ENCODE measurements at places on chromosomes 11 and 22.

GRCh38 chr11:66315921-66316811 lies 678 bp downstream of the CD248 start:
- DNase-seq, result no peak

- DNase-seq, result no peak
Observed at GRCh38 chr22:41132550-41132949, 40.2 kb downstream of the EP300 start.

DNA sequence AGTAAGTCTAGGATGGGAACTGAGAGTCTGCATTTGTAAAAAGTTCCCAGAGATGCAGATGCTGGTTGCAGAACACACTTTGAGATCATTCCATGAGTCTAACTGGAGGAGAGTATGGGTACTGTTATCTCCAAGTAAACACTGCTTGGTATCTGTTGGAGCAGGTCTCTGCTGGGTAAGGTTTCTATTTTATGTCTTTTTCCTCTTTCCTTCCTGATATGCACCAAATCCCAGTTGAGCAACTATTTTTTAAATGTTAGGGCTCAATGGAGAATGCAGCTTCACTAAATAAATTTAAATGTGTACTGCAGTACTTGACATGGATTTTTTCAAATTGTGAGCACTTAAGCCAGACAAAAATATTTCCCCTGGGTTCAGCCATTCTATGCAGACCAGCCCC lies 48.5 kb downstream of the BDNF start:
- DNase-seq, result no peak

DNA sequence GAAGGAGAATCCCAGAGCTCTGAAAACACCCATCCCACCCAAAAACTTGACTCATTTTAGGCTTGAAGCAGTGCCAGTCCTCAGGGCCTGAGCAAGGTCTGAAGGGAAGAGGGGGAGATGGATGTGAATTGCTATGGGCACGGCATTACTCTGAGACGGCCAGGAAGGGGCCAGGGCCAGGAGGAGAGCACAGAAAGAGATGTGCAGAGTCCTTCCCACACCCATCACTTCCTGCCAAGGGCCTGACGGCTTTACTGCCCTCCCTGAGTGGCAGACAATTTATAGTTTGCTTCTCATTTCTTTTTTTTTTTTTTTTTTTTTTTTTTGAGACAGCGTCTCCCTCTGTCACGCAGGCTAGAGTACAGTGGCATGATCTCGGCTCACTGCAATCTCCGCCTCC lies 22.5 kb downstream of the TAB1 start:
- DNase-seq, result no peak

- no peak for DNase-seq
Observed at GRCh38 chr11:22249871-22250270, 57.0 kb downstream of the ANO5 start.

DNA sequence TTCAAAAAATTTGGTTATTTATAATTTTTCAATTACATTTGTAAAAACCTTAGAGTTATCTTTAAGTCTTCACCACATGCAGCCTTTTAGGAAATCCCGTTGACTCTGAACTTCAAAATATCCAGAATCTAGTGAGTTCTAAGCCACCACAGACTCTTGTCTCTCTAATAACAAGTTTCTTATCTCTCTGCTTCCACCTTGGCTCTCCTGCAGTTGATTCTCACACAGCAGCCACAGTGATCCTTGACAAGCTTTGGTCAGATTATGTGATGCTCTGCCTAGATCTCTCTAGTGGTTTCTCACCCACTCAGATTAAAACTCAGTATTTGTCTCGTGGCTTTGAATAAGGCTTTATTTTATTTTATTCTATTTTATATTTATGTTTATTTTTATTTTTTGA lies 8.6 kb downstream of the HSD17B12 start:
- no peak for DNase-seq

DNA sequence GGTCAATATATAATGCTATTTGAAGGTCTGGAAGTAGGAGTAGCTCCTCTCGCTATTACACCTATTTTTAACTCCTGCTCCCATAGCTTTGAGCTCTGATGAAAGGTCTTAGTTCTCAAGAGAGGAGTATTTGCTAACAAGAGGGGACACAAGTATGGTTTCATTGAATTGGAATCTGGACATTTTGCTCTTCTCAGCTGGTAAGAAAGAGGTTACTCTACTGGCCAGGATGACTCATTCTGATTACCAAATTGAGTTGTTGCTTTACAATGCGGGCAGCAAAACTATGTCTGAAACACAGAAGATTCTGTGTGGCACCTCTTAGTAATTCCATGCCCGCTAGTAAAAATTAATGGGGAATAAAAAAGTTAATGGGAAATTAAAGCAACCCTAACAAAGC lies 63.6 kb upstream of the EP300 start:
- DNase-seq, result no peak

- no peak for DNase-seq
Observed at GRCh38 chr11:11430431-11430830, 77.4 kb upstream of the CSNK2A3 start.

DNA sequence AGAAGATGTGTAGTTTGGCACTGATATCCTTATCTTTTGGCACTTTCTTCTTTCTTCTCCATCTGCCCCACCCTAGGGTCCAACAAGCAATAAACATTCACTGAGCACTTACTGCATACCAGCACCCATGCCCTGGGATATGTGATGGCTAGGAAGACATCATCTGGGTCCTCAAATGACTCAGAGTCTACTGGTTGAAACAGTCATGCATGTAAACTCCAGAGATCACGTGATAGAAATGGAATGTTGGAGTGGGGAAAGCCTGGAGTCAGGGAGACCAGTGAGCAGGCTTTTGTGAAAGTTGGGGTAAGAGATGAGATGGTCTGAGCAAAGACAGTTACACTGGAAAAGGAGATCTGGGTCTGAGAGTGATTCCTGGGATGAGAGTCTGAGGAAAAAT lies 724.9 kb upstream of the TENM4 start:
- no peak for DNase-seq

GRCh38 chr11:66150140-66150539 lies 80.1 kb downstream of the PACS1 start:
- no peak for DNase-seq

DNA sequence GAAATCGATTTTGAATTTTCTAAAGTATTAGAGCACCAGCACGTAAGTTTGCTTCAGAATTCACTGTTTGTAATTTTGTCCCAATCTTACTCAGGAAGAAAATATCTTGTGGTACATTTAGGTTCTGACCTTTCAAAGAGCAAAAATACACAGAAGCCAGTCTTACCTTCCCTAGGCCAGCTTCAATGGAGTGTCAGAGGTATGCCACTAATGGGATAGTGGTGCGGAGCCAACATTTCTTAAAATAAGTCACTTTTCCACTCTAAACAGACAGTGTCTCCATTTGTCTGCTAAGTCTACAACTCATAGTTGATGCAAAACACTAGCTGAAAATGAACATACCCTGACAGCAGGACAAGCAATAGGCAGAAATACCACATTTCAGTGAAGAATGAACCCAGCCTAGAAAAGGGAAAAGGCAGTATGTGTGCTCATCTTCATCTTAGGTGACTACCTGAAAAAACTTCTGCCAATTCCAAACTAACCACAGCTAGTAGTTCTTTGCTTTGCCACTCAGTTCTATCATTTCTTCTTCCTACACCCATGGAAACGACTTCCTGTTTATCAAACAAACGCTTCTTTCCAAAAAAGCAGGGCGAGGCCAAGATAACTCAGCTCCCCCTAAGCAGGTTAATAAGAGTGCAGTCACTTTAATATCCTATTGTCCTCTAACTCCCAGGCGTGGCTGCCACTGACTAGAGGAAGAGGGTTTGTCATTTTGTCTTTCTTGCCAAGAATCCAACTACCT lies 94.0 kb upstream of the APOA1 start:
- DNase-seq, result no peak

- peak; percentile 52 for DNase-seq
Observed at GRCh38 chr22:25362215-25362882, 142.9 kb downstream of the CRYBB2 start.

- no peak for DNase-seq
Observed at GRCh38 chr11:85590848-85591483, 36.2 kb downstream of the DLG2 start.

GRCh38 chr11:83687787-83688186 lies 401.6 kb upstream of the CCDC90B start:
- no peak for DNase-seq

DNA sequence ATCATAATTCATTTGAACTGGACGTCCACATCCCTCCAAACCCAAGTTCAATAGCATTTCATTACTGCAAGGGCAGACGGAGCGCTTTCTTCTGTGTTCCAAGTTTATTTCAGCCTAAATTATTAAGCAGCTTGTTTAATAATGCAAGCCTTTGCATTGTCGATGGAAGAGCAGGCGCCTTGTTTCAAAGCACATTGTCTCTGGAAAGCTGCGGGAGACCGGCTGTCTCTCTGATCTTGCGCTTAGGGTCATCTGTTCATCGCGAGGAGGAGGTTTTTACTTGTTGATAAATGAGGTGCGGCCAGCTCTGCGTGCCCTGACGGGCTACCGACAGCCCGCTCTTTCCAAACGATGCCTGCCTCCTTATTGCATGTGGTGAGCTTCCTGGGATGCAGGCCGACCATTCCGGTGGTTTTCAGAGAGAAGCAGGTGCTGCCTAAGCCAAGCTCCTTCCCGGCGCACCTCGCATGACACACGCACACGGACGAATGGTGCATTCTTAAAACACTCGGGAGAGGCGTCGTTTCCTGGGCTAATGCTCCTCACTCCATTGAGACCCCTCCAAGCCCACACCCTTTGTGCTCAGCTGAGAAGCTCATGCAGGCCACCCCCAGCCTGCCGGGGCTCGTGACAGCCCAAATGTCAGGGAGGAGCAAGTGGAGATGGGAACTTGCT lies 456.9 kb downstream of the BRD1 start:
- no peak for DNase-seq

GRCh38 chr22:22099833-22100812 lies 117.5 kb upstream of the TOP3B start:
- no peak for DNase-seq

- no peak for DNase-seq
Observed at GRCh38 chr11:122441666-122442035, 213.9 kb upstream of the UBASH3B start.

DNA sequence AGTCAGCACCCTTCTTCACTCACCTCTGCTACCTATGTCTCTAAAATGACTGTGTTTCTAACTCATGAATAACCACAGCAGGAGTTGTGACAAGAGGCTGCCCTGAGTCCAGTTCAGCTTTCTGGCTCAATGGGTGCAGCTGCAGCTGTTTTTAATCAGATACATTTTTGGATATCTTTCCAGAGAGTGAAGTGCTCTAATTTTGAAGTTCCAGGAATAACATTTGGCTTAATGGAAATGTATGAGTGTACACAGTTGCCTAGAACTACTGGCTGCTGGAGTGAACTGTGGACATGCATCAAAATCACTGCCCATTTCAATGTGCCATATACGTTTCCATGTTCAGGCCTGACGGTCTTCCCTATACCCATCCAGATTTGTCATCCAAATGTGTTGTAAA lies 769.5 kb upstream of the ANO3 start:
- no peak for DNase-seq

DNA sequence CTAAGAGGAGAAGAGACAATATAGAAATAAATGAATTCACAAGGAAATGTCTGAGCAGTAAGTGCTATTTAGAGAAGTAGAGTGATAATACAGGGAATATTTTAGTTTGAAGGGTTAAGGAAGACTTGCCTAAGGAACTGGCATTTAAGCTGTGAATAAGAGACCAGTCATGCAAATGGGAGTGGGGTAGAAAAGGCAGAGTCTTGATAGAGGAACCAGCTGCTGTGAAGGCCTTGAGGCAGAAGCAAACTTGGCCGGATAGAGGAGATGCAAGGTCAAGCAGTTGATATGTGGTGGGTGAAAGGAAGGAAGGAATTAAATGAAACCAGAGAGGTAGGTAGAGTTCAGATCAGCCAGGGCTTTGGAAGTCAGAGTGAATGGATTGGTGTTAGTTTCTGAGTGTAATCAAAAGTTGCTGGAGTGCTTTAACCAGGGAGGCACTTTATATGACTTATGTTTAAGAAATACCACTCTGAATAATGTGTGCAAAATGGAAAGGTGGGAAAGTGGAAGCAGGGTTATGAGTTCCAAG lies 198.4 kb upstream of the SESN3 start:
- DNase-seq, result no peak

- DNase-seq, result no peak
Observed at GRCh38 chr22:49365191-49365837, 462.4 kb downstream of the BRD1 start.

GRCh38 chr11:118522571-118523072 lies 4.7 kb upstream of the TTC36 start:
- DNase-seq, result no peak

DNA sequence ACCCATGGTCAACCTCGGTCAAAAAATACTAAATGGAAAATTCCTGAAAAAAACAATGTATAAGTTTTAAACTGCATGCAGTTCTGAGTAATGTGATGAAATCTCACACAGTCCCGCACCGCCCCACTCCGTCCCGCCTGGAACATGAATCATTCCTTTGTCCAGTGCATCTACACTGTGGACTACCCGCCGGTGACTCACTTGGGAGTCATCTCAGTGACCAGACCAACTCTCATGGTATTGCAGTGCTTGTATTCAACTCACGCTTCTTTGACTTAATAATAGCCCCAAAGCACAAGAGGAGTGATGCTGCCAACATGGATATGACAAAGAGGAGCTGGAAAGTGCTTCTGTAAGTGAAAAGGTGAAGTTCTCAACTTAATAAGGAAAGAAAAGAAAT lies 48.8 kb downstream of the ARHGAP32 start:
- no peak for DNase-seq

Measured in activated CD8-positive, alpha-beta memory T cell treated with anti-CD3 and anti-CD28 coated beads for 1 hour (primary cell).